Activated naive CD8-positive, alpha-beta T cell treated with anti-CD3 and anti-CD28 coated beads, Interleukin-2, amount 50 U/mL, for 16 hours (primary cell): ENCODE measurements at places on chromosomes 4 and X.

DNA sequence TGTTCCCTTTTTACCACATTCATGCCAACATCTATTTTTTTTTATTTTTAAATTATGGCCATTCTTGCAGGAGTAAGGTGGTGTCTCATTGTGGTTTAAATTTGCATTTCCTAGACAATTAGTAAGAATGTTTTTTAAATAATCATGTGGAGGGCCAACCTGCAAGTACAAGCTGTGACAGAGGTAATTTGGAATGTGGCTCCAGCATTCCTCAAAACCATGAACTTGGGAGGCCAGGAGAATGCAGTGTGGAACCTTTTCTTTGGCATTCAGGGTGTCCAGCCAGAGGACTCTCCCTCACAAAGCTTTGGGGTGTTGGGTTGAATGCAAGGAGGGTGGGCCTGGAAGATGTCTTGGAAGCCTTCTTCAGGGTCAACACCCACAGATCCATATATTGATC, 7.3 kb upstream of the TMEM185A start:
- no peak for DNase-seq

- DNase-seq, result no peak
Observed at GRCh38 chr4:89847571-89848325, 10.8 kb upstream of the SNCA start.

DNA sequence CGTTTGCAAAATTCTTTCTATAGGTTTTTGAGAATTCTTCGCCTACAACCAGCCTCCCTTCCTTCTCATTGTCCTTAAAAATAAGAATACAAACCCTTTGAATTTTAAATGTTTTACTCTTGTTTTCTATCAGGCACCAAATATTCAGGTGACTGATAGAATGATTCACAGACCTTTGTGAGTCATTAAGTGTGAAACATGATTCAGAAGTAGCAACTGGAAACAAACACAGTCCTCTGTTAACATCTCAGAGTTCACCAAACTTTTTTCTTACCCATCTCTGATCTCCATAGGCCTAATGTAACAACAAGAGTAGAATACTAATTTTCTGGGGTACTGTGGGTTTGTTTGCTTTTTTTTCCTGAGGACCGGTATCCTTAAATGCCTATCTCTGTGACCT, 63.4 kb upstream of the MAB21L2 start:
- no peak for DNase-seq

DNA sequence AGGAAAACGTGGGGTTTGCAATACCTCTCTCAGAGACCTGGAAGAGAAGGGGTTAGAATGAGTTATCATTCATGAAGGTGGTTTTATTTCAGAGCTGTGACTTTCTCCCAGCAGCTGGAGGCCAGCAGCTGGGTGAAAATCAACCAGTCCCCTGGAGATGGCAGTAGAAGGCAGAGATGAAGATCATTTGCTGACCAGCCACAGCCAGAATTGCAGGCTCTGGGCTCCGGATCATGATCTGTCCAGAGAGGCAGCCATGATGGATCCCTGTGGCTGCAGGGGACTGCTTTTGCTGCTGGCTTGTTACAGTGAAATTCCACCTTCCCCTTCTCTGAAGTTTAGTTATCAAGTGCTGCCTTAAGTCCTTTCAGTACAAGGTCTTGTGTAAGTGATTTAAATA, 46.9 kb upstream of the TAB3 start:
- no peak for DNase-seq

DNA sequence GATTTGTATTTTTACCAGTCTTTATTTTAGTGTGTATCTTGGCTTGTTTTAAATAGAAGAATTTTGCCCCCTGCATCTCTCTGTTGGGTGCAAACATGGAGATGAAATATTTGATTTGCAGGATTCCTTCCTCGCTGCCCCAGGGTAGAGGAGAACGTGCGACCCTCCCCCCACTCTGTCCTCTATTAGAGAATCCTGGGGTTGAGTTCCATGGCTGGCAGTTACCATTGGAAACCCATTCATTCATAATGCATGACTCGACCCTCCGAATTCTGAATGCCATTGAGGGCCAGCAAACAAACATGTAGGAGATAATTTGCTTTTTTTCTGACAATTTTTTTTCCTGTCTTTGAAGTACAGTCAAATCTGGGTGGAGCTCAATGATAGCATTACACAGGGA, 53.7 kb downstream of the TRIM2 start:
- no peak for DNase-seq

GRCh38 chrX:1894026-1894294, 279.1 kb downstream of the ASMT start:
- no peak for DNase-seq

DNA sequence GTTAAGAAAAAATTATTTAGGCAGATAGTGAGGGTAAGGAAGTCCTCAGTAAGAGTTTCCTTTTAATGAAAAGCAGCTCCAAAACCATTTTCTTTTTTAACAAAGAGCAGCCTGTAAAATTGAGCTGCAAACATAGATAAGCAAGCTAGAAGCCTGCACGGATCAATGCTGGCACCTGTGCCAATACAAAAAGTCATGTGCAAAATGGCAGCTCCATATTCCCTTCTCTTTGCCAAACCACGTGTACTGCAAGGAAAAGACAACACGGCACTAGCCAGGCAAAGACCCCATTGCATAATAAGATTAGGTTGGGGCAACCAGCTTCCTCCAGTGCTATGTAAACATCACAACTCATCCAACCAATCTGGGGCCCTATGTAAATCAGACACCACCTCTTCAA, 268.4 kb upstream of the INTU start:
- no peak for DNase-seq

GRCh38 chrX:21638311-21638710, 19.8 kb downstream of the KLHL34 start:
- DNase-seq, result no peak

GRCh38 chr4:175784986-175785525, 27.0 kb downstream of the GPM6A start:
- no peak for DNase-seq

DNA sequence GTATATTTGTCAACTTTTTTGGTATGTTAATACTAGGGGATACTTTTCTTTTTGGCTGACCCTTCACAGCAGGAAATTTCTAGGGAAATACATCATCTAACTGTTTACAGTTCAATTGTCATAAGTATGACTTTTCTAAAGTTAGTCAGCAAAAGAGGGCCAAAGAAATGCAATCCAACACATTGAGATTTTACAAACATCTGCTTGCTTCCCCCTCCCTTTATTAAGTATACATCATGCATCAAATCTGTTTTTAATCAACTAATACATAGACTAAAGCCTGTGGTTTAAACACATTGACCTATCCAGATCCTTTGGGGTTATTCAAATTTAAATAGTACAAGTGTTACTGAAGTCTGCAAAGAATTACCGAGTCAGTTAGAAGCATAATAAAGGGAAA, 93.9 kb downstream of the MID1 start:
- DNase-seq, result no peak

- no peak for DNase-seq
Observed at GRCh38 chr4:175874306-175874705, 62.2 kb upstream of the GPM6A start.

GRCh38 chr4:89379511-89380044, 72.0 kb upstream of the GPRIN3 start:
- no peak for DNase-seq

DNA sequence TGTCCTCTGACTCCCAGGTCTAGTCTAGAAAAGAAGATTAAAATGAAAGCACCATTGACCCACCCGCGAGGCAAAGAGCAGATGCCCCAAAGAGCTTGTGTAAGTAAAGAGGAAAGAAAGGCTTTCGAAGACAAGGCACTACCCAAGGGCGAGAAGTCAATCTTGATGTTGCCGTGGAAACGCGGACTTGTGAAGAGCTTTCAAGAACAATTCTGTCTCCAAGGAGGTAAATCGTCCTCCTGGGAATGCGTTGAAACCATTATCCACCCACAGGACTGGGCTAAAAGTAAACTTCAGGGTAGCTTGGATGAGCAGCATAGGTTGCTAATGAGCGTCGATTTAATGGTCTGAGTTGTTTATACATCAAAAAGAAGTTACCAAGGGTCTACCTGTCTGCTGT, 189.3 kb downstream of the DHRSX start:
- no peak for DNase-seq

- no peak for DNase-seq
Observed at GRCh38 chr4:88975958-88976774, 80.8 kb downstream of the FAM13A start.

DNA sequence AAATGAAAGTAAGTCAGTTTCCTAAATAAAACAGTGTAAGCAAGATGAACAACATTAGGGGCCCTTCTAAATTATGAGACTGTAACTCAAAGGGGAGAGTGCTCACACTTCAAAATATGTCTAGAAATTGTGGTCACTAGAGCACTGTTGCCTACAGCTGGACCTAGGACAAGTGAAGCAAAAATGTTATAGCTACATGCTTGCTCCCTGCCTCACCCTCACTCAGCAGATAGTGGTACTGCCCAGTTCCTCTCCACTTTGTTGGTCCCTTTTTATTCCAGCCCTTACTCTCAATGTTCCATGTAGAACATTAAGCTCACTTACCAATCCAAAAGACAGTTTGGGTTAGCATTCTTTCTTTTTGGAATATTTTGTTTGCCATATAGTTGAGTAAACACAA, 147.3 kb downstream of the GRIA3 start:
- DNase-seq, result no peak

- no peak for DNase-seq
Observed at GRCh38 chrX:63275127-63275526, 76.0 kb downstream of the SPIN4 start.

DNA sequence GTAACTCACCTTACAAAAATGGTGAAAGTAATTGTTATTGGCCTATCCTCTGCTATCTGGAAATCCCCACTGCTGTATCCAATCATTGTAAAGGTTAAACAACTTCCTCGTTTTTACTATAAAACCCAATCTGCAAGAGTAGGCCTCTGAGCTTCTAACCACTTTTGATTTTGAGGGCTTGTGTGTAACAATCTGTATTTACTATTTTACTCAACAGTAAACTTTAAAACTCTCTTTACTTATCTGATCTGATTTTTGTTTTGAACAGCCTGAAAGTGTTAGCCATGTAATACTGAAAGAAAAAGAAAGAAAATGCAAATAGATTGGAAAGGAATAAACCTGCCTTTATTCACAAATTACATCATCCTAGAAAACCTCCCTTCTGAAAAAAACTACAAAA, 63.1 kb downstream of the SLC10A7 start:
- no peak for DNase-seq

- no peak for DNase-seq
Observed at GRCh38 chr4:8517946-8518345, 62.2 kb upstream of the GPR78 start.

- DNase-seq, result no peak
Observed at GRCh38 chr4:149980121-149980682, 98.0 kb upstream of the DCLK2 start.

GRCh38 chr4:38490753-38491446, 173.1 kb upstream of the KLF3 start:
- no peak for DNase-seq

DNA sequence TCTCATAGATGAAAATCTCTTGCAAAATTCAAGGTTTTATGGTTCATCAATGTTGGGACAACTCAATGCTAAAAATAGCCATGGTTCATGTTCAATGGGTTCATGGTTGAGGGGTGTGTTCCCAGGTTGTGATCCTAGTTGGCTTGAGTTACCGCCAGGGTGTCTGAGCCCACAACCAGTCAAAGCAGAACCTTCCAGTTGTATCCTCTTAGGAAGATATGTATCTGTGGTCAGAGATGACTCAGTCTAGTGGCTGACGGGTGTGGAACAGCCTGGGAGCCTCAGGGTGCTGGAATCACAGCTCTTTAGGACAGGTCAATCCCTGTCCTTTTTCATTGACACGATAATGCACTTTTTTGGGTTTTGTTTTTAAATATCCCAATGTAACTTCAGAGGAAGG, 192.3 kb upstream of the NR3C2 start:
- DNase-seq, result no peak

DNA sequence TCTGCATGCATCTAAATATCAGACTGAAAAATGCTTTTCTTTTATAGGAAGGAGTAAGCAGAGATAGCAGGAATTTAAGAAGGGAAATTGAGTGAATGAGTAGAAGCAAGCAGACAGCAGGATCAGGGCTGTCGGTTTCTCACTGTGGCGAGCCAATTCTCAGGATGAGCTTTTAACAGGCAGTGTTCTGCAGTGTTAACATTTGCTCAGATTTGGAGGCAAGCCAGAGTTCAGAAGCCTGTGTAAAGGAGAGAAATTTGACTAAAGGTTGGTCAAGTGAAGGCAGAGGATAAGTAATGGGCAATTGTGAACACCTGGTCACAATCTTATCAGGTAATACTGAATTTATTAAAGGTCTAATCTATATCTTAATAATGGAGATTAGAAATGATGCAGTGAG, 133.3 kb upstream of the MAGEB16 start:
- no peak for DNase-seq

DNA sequence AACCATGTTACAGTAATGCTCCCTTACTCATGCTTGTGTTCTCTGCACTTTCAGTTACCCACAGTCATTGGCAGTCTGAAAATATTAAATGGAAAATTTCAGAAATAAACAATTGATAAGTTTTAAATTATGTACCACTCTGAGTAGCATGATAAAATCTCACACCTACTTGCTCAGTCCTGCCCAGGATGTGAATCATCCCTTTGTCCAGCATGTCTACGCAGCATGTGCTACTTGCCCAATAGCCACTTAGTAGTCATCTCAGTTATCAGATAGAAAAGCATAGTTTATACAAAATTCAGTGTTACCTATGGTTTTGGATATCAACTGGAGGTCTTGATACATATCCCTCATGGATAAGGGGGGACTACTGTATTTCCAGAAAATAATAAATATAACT, 577.1 kb downstream of the GALNTL6 start:
- DNase-seq, result no peak

DNA sequence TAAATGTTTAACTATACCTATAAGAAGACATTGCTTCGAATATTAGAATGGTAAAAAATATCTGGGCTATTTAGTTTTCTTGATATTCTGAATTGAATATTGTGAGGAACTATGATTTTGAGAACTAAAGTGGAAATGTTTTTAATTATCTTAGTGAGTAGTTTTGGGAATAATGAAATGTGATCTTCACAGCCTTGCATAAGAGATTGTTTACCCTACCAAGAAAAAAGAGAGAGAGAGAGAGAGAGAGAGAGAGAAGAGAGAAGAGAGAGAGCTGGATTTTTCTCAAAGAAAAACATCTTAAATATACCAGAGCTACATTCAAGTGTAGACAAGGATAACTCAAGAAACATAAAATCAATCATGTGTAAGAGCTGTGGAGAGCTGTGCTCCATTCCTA, 148.7 kb upstream of the MAD2L1 start:
- no peak for DNase-seq

- DNase-seq, result no peak
Observed at GRCh38 chr4:186693159-186693815, 30.4 kb downstream of the FAT1 start.

DNA sequence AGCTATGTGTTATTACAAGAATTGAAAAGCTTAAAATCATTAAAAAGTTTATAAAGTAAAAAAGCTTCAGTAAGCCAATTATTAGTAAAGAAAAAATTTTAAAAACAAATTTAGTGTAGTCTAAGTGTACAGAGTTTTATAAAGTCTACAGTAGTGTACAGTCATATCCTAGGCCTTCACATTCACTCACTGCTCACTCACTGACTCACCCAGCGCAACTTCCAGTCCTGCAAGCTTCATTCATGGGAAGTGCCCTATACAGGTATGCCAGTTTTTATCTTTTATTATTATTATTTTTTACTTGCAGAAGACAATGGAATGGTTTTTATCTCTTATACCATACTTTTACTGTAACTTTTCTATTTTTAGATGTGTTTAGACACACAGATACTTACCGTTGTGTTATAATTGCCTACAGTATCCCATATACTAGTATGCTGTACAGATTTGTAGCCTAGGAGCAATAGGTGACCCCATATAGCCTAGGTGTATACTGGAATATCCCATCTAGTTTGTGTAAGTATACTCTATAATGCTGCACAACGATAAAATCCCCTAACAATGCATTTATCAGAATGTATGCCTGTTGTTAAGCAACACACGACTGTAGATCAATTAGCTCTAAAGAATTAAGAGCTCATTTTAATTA, 230.7 kb downstream of the DCLK2 start:
- DNase-seq, result no peak
